ENCODE measurements at places on chromosomes 5 and 9. TPM values are rescaled to one million over a fixed set of nuclear protein-coding genes. Genes with fewer than 3 reads are reported as not detected.
A peak's percentile ranks its signal among the peaks of the same experiment; 100 is the strongest.

GRCh38 chr9:113548221-113549041 is 84.9 kb downstream of the RGS3 start:
- DNase-seq: peak; percentile 73

GRCh38 chr9:133587051-133587450 is 22.1 kb downstream of the FAM163B start:
- DNase-seq: no peak

GRCh38 chr9:71768388-71769174 is at the start of gene CEMIP2:
Gene CEMIP2 (minus strand): TSS chr9:71768513. CDS start chr9:71750373, 18,140 bp downstream.
- DNase-seq: peak; percentile 90

- no peak for DNase-seq
Observed at GRCh38 chr5:103860327-103860726, 297.7 kb upstream of the NUDT12 start.

- no peak for DNase-seq
Observed at GRCh38 chr5:36688722-36689121, 82.3 kb downstream of the SLC1A3 start.

DNA sequence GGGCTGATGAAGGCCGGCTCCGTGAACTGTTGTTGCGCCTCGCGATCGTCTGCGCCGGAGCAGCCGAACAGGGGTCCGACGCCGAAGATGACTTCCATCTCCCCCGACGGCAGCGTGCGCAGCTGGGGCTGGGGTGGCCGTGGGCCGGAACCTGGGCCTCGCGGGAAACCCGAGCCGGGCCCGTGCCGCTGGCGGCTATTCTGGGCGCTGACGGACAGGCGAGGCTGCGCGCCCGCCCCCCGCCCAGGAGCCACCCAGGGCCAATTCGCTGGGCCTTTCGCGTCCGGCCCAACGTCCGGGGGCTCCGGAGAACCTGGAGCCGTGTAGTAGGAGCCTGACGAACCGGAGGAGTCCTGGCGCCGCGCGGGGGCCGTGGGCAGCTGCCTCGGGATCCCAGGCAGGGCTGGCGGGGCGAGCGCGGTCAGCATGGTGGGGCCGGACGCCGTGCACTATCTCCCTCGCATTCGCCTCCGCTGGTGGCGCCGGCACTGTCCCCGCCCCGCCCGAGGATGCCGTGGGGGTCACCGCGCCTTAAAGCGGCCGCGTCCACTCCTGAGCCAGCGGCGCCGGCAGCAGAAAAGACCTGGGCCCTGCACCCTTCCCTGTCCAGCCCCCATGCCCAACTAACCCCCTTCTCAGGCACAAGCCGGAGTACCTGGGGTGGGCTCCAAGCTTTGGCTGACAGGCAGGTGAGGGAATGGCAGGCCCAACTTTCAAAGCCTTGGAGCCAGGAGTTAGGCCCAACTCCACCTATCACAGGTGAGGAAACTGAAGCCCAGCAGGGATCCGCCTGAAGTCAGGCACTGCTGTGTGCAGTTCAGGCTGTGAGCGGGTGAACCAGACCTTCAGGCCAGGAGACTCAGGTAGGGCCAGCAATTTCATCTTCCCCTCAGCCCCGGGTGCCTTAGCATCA is at the start of gene PROB1:
Gene PROB1 (minus strand): TSS at position 451 of the 913 bp plus-strand sequence. CDS start 23 bp downstream, at position 428.
- peak; percentile 78 for DNase-seq

GRCh38 chr9:70177121-70177520 is 81.7 kb upstream of the SMC5 start:
- no peak for DNase-seq

- no peak for DNase-seq
Observed at GRCh38 chr9:84669013-84669287, 579 bp upstream of the NTRK2 start.

DNA sequence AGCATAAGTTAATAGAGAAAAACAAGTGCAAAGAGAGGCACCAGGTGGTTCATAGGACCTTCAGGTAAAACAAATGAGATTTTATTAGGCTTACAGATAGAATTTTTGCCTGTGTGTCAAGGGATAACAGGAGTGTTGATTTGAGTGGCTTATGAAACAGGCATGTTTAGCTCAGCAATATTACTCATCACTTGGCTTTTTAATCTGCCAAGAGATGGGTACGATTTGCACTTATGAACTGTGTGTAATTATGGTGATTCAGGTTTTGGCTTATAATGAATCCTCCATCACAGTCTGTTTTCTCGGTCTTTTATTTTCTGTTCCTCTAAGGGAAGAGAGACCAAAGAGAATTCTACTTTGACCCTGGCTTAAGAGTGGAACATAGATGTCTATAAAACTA is 199.3 kb downstream of the DMRTA1 start:
- DNase-seq: no peak

GRCh38 chr5:6730807-6731206 is 17.6 kb downstream of the TENT4A start:
- no peak for DNase-seq

GRCh38 chr9:106795031-106795430 is 67.9 kb upstream of the ZNF462 start:
- no peak for DNase-seq

- DNase-seq: no peak
Observed at GRCh38 chr5:153081385-153081784, 409.1 kb upstream of the GRIA1 start.

GRCh38 chr5:84354101-84354500 is 30.6 kb downstream of the EDIL3 start:
- no peak for DNase-seq

DNA sequence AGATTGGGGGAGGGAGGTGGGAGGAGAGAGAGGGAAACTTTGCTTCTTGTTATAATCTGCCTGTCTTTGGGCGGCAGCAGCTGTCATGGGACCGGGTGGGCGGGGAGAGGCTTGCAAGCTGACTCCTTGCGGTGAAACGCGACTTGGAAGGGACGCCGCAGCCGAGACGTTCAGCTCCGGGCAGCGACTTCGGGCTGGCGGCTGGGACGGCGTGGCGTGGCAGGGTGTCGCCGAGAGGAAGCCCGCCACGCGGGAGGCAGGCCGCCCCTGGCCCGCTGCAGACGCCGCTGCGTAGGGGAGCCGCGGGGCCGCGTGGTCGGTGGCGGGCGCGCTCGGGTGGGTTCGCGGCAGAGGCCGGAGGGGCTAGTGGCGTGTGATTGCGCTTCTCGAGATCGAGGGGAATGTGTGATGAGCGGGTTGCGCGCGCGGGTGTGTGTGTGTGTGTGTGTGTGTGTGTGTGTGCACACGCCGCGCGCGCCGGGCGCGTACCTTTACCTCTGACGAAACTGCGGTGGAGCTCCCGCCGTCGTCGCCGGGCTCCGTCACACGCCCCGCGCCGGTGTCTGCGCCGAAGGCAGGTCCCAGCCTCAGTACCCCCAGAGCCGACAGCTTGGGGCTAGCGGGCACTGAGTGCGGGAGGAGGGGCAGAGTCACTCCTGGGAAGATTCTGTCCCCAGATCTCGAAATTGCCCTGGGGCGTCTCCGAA is 1.7 kb downstream of the PPARGC1B start:
- peak; percentile 86 for DNase-seq

DNA sequence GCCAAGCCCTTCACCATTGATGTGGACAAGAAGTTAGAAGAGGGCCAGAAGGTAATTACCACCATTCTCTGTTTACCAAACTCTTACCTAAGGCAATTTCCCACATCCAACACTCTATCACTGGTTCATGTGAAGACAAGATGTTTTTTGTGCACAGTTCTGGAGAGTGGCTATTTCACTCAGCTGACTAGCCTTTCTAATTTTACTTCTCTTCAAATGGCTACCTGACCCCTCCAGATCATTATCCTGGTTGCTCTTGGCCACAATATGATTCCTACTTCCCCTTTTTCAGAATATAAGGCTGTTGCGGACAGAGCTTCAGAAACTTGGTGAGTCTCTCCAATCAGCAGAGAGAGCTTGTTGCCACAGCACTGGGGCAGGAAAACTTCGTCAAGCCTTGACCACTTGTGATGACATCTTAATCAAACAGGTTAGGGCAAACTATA is 7.1 kb downstream of the KIF20A start:
- DNase-seq: no peak

- no peak for DNase-seq
Observed at GRCh38 chr5:93161661-93162654, 419.1 kb downstream of the NR2F1-AS1 start.

DNA sequence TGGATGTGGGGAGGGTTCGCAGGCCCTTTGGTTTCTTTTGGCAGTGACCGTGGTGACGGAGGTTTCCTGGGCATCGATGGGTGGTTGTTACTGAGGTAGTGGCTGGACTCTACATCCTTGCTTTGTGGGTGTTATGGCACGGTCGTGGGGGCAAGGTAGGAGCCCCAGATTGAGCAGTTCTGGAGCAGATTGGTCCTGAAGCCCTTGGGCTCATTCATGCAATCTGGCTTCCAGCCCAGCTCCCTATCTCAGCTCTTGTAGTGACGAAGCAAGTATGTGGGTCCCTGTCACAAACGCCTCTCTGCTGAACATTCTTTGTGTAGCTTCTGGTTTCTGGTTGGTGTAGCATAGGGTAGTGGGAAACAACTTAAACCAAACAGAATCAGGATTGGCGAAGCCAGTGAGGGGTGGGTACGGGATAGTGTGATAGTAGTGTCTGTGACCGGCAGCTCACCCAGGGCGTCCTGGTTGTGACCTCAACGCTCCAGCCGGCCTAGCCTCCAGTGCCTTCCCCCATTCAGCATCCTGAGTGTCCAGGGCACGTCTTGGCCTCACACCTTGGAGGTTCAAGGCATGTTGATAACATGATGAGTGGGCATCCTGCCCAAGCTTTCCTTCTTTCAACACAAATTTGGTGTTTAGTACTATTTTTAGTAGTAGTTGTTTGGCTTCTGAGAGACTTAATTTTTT is 2.9 kb downstream of the NDUFS6 start:
- no peak for DNase-seq

DNA sequence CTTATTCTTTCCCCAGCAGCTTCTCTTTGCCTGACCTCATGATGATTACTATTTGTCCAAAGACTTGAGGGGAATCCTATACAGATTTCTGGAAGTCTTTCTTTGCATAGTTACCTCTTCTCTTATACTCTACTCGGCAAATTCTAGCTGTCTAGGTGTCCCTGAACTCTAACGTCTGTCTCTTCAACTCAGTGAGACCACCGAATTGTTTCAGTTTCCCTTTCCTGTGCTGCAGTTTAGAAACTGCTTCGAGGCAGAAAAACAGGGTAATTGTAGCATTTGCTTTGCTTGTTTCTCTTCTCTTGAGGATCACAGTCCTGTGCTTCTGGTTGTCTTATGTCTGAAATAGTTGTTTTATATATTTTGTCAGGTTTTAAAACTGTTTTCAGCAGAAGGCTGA is 14.8 kb downstream of the LVRN start:
- DNase-seq: no peak

DNA sequence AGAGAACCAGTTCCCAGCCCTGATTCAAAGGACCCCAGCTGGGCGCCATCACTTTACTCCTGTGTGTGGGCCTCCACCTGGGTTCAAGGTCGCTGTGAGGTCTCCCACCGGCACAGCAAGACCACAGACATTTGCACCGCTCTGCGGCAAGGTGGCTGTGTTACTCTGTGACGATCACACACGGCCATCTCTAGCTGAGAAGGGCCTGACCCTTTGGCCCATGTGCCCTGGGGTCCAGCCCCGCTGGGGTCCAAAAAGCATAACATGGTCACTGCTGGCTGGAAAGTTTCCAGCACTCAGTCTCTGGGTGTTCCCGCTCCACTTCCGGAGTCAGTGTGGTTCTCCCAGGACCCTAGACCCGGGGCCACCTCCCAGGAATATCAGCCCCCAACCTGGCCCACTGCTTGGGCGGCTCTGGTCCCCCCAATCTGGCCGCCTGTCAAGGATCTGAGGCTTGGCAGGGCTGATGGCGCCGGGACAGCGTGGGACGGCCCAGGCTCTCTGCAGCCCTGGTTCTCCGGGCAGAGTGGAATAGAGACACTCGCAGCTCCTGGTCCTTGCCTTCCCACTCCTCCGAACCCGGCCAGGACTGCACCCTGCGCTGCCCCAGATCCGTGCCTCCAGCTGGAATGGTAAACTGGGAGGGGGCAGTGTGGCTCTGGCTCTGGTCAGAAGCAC is 3.9 kb upstream of the LMX1B start:
- DNase-seq: no peak

DNA sequence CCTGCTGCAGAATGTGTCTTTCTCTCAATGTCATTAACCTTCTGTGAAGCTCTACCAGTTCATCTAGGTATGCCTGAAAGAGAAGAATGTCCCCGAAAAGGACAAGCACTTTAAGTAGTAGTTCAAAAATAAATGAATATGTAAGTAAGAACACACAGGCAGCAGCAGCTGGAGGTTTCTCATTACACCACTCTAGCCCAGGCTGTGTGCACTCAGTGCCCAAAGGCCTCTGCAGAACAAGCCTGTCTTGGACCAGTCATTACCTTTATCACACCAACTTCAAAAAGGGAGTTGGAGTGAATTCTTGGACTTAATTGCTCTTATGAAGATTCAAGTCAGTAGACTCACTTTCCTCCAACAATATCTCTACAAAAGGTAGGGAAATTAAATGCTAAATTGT is 268.8 kb downstream of the MLLT3 start:
- DNase-seq: no peak

- no peak for DNase-seq
Observed at GRCh38 chr5:21145376-21145775, 1157.4 kb upstream of the CDH18 start.

- no peak for DNase-seq
Observed at GRCh38 chr9:126275386-126276001, 51.1 kb upstream of the MVB12B start.

DNA sequence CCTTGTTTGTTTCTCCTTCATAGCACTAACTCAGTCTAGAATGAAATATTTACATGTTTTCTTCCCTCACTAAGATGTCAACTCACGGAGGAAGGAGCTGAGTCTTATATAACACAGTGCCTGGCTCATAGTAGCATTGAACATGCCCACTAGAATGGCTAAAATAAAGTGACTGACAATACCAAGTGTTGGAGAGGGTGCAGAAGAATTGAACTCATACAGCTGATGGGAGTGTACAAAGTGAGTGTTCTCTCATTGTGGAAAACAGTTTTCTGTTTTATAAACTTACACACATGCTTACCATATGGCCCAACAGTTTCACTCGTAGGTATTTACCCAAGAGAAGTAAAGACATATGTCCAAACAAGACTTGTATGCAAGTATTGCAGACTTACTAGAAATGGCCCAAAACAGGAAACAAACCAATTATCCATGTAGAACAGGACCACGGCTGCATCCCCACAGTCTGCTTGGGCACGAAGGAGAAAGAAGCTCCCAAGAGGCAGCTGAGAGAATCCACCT is 87.5 kb downstream of the PPARGC1B start:
- DNase-seq: no peak

- no peak for DNase-seq
Observed at GRCh38 chr5:15334551-15335266, 165.3 kb upstream of the FBXL7 start.

Gene RPL7A
- polyA plus RNA-seq: 3,182 TPM

Gene KIF4B
- not detected for polyA plus RNA-seq

Gene NIPAL4
- 0.20 TPM for polyA plus RNA-seq

Gene NTNG2
- polyA plus RNA-seq: 2.4 TPM

Gene NR6A1
- polyA plus RNA-seq: 0.29 TPM

Gene SLU7
- 19.2 TPM for polyA plus RNA-seq

Gene PCDHA2
- polyA plus RNA-seq: not detected

Gene PCDHGA10
- 3.4 TPM for polyA plus RNA-seq

Gene LHX6
- polyA plus RNA-seq: 7.3 TPM

Gene OCLN
- polyA plus RNA-seq: 6.5 TPM

Gene FCHO2
- polyA plus RNA-seq: 4.1 TPM

Gene PRPF4
- polyA plus RNA-seq: 13.7 TPM

Gene GBGT1
- polyA plus RNA-seq: 5.5 TPM

Gene PFN3
- polyA plus RNA-seq: not detected

Gene GRPEL2
- 4.8 TPM for polyA plus RNA-seq

Gene HTR1A
- not detected for polyA plus RNA-seq

Gene PCDHB8
- polyA plus RNA-seq: 0.46 TPM

Gene PCDHB4
- 0.78 TPM for polyA plus RNA-seq

All from heart right ventricle (tissue), 16 donors.